ENCODE measurements at places on chromosomes 1 and 21.
A peak's percentile ranks its signal among the peaks of the same experiment; 100 is the strongest.

DNA sequence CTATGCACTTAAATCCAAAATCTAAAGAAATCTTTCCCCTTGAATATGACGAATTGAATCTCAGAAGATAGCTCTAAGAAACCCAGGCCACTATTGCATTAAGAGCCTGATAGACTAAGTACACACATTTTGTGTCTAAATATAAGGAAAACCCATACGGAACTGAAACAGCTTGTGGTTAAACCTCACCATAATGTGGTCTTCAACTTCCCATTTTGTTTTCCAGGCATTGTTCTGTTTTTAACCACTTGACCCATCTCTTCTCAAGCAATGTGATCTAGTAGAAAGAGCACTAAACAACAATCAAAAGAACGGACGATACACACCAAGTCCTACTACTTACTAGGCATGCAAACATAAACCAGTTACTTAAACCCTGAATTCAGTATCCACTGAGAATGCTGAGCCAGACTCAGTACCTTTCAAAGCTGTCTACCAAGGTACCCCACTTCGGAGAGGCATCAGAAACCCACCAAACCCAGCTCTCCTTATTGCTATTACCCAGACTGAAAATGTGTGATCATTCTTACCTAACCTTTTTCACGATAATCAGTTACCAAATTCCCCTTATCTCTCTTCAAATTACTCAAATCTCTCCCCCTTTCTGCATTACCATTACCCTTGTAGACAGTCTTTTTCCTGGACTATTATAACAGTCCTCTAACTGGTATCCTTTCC is 12.8 kb downstream of the OTUD7B start:
- DNase-seq = no peak

DNA sequence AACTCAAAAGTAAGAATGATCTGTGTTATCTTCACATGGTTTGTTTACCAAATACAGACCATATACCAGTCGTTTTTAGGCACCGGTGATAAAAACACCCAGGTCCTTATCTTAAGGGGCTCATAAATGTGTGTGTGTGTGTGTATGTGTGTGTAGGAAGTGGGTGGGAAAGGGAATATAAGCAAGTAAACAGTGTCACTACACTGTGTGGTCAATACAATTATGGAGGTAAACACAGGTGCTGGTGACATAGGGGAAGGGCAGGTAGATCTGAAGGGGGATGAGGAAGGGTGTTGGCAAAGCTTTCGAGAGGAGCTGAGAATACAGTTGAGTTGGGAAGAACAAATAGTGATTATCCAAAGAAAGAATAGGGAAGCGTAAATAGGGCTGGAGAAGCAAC is 19.1 kb upstream of the MRPS6 start:
- DNase-seq = no peak

DNA sequence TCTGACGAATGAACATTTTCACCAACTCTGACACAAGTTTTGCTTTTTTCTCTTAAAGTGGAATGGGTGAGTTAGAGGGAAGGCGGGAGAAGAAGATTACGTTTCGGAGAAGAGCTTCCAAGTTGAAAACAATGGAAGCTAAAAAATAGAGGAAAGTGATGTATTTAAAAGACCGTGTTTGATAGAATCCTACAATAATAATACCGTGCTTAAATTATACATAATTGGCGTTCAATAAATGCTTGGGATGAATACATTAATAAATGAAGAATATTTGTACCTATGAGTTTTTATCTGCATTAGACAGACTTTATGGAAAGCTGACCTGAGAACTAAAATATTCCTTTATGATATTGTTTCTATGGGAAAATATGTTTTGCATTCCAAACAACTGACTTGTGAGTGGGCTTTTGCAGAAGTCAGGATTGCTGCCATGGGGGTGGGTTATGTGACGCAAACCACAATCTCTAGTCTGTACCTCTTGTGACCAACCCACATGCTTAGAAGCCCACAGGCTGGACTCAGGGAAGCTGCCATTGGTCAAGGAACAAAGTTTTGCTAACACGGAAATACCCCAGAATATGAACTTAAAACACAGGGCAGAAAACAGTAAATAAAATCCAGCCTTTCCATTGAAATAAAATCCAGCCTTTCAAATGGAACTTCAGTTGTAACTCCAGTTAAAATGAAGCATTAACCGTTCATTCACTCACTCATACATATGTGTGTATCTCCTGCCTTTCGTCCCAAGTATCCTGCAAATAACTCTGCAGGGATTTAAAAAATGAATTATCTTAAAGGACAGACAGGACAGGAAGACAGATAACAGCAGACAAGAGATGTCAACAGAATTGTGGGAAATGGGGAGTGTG is 21.3 kb upstream of the ATF3 start:
- no peak for DNase-seq

DNA sequence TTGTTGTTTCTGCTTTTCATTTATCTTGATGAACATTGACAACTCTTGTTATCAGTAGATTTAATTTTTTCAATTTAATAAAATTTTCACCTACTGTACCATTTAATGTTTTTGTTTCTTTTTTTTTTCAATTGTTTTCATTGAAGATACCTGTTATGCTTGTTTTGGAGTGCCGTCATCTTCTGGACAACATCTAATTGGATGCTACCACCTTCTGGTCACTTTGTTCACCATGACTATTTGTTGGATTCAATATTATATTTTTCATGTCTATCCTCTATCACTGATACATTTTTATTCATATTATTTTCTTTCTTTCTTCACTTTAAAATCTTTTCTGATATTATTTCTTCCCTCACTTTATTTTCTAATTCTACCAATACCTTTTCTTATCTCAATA is 14.0 kb downstream of the KRTAP21-2 start:
- no peak for DNase-seq

DNA sequence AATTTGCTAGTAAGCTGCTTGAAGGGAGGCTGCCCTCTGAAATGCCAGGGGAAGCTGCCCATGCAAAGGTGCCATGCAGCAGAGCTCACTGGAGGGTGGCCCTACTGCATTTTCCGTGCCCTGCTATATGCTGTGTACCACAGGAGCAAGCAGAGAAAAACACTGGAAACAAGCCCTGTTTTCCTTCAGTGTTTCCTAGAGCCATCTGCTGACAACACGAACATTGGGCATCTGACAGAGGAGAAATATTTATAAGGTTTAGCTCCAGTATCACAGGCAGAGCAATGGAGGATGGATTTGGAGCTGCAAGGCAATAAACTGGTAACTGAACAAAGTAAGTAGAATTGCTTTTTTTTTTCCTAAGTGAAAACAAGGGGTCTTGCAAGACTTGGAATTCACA is 198.4 kb downstream of the USP25 start:
- no peak for DNase-seq

DNA sequence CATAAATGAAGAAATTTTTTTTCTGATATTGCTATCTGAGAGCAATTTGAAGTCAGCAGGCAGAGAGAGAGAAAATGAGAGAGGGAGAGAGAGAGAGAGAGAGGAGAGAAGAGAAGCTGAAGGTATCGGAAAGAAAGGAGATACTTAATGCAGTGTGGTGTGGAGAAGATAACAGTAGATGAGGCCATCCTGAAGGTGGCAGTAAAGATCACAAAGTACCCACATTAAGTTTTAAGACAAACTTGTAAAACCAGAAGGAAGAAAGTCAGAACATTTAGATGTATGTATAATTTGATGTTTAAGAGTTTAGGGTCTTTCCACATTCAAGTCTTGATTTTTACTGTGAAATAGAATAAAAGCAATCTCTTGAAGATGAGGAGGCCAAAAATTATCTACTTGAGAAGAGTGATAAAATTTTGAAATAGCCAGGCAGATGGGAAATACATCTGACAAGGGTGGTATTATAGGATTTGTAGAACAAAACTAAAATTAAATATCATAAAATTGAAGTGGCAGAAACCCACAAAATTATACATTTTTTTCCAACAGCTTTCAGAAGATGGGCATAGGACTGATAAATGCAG is 1753.4 kb downstream of the MRPL39 start:
- DNase-seq = no peak

DNA sequence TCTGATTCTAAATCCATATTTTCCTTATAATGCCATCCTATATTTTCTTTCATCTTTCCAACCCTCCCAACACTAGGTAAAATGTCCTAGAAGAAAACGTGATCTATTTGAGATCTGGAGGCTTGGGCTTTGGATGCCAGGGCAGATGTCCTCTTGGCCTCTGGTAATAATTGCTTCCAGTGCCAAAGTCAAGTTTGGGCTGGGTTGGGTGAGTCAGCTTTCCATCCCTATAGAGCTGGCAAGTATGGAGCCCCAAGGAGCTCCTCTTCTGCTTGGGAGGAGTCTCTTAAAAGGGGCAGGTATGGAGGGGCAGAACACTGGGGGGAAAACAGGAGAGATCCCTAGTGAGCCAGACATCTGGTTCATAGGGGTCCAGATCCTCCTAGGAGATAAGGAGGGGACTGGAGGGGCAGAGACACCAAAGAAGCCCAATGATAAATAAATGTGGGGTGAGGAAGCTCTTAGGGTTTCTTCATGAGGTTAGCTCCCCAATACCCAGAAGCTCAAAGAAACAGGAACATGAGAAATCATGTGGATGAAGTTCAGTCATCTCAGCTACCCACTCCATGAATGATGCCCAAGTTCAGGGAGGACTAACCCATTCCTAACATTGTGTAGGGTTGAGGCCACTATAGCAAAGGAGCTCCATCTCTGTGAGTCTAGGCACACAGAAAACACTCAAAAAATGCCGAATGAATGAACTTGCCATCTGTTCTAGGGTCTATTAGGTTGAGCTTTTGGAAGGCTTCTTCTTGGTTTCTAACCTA is 3.5 kb downstream of the C1orf116 start:
- no peak for DNase-seq

DNA sequence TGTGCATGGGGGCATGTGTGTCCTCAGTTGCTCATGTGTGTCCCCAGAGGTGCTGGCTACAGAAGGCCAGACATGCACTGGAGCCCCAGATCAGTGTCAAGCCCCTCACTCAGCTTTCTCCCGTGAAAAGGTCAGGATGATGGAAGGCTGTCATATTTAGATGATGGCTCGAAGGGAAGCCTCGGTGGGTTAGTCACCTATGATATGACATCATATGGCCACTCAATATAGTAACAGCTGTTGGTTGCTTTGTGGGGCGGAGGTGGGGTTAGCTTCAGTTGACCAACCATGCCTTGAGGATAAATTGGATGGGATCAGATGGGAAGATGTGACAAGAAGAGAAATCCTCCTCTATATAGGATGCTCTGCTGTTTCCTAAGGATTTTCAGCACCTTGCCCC is 43.5 kb upstream of the ATF3 start:
- DNase-seq = no peak

DNA sequence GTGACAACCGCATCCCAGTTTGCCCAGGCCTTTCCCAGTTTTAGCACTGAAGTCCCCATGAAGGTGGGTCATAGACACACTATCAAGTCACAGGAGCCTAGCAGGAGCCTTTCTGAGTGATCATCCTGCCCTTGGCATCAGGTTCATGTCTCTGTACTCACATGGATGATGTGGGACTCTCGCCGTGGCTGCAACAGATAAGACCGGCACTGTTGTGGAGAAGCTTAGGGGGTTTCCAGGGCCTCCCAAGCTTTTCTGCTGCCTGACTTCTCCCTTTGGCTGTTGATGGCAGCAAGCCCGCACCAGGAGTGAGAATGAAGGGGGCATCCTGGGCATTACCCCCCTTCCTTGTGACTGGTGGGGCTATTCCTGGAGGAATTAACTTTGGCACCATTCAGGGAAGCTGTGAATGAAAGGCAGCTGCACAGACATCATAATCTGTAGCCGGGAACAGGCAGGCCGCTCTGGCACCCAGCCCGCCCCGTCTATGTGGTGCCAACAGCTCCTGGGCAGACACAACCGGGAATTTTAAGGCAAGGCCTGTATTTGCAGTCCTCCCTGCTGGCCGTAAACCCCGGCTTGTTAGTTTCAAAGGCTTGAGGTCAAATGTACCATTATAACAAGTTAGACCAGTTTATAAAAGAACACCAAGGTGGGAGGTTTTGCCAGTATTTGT is 148.6 kb downstream of the HUNK start:
- peak; percentile 35 for DNase-seq

GRCh38 chr1:208423526-208423925 is 179.3 kb upstream of the PLXNA2 start:
- DNase-seq = no peak

DNA sequence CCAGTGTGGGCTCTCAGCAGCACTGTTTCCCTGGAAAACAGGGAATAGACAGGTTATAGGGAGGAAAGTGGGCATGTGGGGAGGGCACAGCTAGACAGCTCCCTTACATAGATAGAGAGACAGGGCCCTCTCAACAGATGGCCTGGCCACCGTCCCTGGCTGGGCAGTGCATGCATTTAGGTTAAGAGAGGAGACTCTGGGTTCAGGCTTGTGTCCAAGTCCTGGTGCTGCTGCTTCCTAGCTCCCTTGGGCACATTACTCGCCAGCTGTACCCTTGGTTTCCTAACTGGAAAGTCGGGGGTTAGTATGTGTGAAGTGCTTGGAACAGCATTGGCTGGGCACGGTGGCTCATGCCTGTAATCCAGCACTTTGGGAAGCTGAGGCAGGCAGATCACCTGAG is 9.1 kb downstream of the PLOD1 start:
- DNase-seq = no peak

DNA sequence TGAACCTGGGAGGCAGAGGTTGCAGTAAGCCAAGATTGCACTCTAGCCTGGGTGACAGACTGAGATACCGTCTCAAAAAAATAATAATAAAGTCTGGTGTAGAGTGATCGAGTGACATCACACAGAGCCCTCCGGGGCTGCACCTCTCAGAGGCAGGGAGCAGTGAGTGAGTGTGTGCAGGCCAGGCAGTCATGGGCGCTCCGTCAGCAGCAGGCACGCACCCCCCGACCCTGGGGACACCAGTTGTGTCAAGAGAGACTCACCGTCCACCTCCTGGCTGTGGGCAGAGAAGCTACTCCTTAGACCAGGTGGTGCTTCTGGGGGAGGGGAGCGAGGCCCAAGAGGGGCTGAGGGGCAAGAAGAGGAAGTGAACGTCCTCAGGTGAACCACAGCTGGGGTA is 91.8 kb downstream of the SIK1 start:
- DNase-seq = no peak

- no peak for DNase-seq
Observed at GRCh38 chr1:239785576-239785975, 306.1 kb upstream of the FMN2 start.

GRCh38 chr1:51907079-51907702 is 28.7 kb upstream of the NRDC start:
- no peak for DNase-seq

DNA sequence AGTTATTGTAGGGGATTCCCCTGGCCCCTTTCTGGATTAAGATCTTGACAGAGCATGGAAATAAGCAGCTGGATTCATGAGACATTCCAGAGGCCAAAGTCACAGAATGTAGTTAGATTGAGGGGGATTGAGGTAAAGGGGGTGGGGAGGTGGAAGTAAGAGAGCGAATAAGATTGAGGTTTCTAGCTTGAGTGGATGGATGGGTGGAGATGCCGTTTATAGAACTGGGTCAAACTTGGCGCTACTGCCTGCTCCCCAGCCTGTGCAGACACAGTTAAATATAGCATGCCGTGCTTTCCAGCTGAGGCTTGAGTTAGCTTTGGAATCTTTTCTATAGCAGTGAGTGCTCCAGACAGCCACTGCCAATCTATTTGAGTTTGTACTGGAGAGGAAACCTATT is 85.7 kb downstream of the DYRK1A start:
- DNase-seq = no peak
